T-helper 17 cell (primary cell): ENCODE measurements at places on chromosomes 1 and 21.

DNA sequence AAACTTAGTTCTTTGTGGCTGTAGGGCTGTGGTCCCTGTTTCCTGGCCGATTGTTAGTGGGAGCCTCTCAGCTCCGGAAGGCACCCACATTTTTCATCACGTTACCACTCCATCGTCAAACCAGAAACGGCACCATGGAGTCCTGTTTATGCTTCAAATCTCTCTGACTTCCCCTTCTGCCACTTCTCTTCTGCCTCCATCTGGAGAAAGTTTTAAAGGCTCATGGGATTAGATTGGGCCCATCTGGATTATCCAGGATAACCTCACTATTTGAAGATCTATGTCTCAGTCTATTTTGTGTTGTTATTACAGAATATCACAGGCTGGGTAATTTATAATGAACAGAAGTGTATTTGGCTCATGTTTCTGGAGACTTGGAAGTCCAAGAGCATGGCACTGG is 19.3 kb upstream of the IL22RA1 start:
- no peak for DNase-seq

- DNase-seq, result no peak
Measured at GRCh38 chr1:57843760-57844159, 419.9 kb upstream of the DAB1 start.

DNA sequence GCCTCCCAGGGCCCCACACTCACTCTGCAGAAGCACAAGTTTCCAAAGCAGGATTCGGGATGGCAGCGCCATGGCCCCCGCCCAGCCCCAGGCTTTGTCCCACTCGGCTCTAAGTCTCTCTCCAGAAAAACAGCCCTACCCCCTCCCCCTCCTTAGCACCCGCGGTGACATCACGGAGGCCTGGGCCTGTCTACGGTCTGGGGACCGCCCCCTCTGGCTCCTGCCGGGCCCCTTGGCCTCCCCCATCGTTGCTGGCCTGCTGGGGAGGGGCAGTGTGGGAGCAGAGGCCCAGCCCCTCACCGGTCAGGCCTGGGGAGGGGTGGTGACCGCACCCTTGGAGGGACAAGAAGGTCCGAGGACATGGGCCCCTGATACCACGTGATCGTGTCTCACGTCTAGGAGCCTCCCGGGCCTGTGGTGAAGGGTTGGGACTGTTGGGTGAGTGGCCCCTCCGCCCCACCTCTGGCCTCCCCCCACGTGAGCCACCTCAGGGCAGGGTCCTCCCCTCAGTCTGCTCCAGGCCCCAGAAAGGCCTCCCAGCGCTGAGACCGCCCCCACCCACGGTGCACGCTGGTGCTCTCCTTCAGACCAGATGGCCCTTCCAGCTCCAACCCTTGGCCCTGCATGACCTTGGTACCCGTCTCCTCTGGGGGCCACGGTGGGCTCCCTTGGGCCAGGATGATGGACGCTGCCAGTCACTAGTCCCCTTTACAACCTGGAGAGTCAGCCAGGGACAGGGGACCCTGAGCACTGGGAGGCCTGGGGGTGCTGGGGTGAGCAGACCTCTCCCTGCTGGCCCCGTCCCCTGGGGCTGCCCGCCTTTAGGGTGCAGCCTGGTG is at the start of gene MXRA8:
MXRA8 (minus strand) TSS at position 123 of the 839 bp plus-strand sequence; CDS start at position 72, 51 bp downstream.
- no peak for DNase-seq

- DNase-seq, result no peak
Measured at GRCh38 chr1:198147216-198147615, 9.6 kb upstream of the NEK7 start.

- DNase-seq, result peak; percentile 68
Measured at GRCh38 chr1:221712776-221713431, 29.0 kb downstream of the DUSP10 start.

- DNase-seq, result no peak
Measured at GRCh38 chr1:234750922-234751627, 141.1 kb upstream of the IRF2BP2 start.

- DNase-seq, result no peak
Measured at GRCh38 chr1:208520438-208521099, 276.4 kb upstream of the PLXNA2 start.

DNA sequence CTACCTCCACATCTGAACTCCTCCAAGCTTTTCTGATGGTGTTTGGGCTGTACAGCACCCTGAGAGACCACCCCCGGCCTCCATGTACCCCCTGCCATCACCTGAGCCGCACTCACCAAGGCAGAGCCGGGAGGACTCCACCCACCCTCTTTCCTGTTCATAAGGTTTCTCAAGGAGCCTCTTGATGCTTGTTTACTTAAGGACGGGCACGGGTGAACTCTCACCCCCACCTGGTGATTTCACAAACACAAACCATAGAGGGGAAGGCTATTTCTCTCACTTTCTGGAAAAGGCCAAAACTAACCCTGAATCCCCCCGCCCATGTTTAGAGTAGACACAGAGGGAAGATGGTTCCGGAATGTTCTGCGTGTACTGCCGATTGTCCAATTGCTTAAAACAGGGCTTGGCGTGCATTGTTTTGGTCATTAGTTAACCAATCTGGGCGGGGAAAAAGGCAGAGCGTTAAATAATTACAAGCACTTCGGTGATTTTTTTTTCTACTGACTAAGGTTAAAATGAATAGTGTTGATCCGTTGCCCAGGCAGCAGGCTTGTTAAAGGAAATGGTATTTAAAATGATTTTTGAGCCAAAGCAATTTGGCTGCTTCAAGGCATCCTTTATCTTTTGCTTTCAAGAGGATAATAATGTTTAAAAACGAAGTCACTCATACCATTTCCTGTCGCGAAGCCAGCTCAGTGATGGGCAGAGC is 279.8 kb upstream of the VAMP3 start:
- DNase-seq, result no peak

DNA sequence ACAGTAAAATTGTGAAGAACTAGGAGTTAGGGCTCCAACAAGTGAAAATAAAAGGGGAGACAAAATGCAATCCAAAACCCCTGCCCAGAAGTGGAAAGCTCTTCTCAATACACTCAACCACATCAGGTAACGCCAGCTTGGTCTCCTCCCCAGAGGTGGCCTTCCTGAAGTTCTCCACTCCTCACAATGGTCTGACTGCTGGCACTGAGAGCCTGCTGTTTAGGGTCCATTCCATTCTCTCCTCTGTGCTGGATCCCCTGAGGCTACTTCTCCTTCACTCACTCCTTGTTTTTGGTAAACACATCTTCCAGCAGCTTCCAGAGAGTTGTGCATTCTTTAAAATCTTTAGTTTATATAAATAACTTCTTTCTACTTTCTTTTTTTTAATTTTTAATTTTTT is 189.5 kb downstream of the KCNT2 start:
- DNase-seq, result no peak

DNA sequence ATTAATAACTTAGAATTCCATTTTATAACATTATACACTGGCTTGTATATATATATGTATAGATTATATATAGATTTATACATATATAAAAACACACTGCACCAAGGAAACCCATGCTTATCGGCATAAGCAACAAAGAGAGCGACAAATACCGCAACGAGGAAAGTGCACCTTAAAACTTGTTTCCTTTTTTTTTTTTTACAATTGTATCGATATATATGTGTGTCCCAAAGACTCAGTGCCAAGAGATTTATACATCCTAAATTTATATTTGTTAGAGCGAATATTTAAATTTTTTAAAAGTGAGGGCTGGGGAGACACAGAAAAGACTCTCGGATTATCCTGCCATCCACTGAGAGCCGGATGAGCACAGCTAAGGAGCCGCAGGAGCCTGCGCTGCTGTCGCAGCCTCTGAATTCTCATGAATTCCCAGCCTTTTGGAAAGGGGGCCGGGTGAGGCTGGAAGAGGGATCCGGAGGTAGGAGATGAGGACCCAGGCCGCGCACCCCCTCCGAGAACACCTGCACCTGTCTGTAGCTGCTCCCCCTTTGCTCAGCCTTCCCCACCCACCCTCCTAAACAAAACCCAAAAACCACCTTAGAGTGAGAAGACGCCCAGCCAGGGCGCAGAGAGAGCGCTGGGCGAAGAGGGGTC is 5.2 kb downstream of the DMRTA2 start:
- no peak for DNase-seq

DNA sequence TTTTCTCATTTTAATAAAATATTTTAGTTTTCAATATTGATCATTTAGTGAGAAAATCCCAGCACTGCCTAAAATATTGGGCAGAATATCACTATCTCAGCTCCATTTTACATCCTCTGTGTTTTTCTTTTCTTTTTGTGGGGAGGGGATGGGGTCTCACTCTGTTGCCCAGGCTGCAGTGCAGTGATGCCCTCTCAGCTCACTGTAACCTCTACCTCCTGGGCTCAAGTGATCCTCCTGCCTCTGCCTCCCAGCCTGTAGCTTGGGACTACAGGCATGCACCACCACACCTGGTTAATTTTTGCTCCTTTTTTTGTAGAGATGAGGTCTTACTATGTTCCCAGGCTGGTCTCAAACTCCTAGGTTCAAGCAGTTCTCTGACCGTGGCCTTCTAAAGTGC is 76.1 kb downstream of the SLC25A24 start:
- DNase-seq, result no peak

- no peak for DNase-seq
Measured at GRCh38 chr1:62336995-62337705, 17.9 kb upstream of the KANK4 start.

DNA sequence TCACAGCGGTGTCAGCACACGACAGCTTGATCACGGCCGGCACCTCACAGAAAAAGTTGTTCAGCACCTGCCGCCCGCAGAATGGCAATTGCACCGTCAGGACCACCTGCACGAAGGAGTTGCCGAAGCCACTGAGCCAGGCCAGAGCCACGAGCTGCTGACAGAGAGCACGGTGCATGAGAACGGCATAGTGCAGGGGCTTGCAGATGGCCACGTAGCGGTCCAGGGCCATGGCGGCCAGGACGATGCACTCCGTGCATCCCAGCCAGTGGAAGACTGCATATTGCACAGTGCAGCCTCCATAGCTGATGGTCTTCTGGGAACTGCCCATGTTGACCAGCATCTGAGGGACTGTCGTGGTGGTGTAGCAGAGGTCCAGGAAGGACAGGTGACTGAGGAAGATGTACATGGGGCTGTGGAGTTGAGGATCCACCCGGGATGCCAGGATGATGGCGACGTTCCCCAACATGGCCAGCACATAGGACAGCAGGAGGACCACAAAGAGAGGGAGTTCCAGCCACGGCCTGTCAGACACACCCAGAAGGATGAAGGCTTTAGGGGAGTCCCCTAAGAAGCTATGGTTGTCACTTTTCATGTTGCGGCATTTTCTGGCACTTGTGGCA is 6.4 kb downstream of the OR2B11 start:
- DNase-seq, result no peak

DNA sequence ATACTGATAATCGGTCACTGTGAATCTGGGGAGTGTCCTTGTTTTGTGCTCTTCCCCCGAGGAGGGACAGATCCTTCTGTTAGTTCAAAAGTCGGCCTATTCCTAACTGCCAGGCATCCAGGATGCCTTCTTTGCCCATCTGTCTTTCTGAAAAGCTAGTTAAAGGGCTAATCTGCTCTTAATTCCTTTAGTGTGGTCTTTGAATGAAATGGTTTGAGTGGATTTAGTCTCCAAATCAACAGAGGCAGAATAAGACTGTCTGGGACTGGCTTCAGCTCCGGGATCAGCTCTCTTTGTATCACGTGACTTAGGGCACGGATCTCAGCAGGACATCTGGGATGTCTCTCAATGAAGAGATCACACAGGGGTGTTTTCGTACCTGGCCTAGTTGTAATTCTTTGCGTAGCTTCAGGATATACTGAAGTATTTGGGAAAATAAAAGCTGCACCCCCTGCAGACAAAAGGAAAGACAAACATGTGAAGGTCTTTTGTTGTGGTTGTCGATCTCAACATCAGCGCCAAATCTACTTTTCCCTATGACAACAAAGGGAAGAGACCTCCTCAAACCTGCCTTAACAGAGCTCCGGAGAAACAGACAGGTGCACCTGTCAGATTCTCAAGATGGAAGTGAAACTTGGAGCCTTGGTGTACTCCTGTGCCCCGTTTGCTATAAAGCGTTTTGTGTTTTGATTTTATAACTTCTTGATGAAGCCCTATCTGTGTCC is 97.9 kb downstream of the ERG start:
- DNase-seq, result no peak

DNA sequence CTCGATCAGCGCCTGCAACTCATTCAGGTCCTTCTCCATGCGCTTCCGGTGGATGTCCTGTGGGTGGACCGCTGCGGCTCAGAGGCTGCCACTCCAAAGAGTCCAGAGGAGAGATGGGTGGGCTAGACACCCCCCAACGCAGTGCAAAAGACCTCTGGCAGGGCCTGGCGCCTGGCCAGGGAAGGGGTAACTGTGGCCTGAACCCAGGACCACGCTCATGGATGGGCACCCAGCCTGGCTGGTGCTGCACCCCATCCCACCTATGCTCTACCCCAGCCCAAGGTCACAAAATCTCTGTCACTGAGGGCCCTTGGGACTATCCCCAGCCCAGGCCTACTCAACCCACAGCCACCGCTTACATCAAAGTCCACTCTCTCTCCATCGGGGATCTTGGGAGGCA is 12.2 kb downstream of the TNNT2 start:
- no peak for DNase-seq

DNA sequence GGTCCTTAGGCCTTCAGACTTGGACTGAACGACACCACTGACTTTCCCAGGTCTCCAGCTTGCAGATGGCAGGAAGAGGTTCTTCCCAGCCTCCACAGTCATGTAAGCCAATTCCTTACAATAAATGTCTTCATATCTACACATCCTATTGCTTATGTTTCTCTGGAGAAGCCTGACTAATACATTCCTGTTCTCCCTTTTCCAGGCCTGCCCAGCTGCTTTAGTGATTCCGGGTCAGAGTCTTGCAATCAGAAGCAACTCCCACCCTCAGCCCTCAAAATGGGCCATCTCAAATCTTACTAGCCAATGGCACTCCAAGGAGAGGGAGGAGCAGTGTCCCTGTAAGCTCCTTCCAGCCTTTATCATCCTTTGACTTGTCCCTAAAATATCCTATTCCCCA is 16.4 kb upstream of the CPT2 start:
- DNase-seq, result no peak

GRCh38 chr1:159554261-159554660 is 18.5 kb upstream of the OR10J5 start:
- DNase-seq, result no peak

DNA sequence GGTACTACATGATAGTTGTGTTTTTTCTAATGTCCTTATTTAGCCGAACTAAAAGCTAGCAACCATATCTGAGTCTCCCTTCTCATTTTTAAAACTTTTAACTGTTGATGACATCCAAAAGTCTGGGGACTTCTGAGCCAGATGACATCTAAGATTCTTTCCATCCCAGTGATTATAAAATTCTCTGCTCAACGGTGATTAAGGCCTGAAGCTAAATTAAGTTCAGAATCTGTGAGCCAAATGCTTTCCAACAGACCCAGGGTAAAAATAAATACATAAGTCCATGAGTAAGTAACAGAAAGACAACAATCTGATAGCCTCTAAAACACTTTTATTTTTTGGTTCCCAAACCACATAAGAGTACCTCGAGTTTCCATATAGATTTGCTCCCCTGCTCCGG is 13.1 kb upstream of the PTP4A2 start:
- DNase-seq, result no peak
